ENCODE measurements at places on chromosomes 4 and X. TPM values are rescaled to one million over a fixed set of nuclear protein-coding genes. Genes with fewer than 3 reads are reported as not detected.

GRCh38 chrX:87310780-87311179, 206.8 kb upstream of the KLHL4 start:
- no peak for DNase-seq

DNA sequence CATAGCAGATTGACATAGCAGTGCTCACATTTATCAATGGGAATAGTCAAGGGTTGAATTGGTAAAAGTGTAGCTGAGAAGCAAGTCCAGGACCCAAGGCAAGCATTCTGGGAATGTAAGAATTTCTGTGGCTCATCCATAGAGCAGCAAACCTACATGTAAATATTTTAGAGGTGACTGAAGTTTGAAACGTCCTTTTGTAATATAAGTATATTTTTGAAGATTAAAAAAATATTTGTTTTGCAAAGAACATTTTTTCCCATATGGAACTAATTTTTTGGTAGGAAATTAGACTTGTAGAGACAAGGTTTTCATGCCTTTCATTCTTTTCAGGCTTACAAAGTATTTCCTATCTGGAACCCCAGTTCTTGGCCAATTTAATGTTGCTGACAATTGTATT, 104.0 kb downstream of the TEX13A start:
- DNase-seq: no peak

The OPHN1 gene
- 8.8 TPM for total RNA-seq

The SNX25 gene
- total RNA-seq: 16.7 TPM

DNA sequence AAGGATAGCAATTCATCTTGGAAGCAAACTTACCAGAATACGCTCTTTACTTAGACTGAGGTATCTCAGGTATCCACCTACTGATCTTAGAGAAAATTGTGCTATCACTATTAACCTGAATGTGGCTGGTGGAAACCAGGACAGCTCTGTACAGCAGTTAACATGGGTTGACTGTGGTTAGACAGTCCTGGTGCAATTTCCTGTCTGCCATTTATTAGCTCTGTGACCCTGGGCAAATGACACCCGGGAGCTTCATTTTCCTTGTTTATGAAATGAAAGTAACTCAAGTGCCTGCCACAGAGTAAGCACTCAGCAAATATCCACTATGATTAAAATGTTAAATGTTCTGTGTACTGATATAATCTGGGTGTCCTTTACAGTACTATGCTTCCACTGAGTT, 60.0 kb downstream of the SMC1A start:
- no peak for DNase-seq

The FBXL5 gene
- total RNA-seq: 20.2 TPM

- DNase-seq: no peak
Measured at GRCh38 chrX:103201041-103201440, 13.9 kb upstream of the BEX4 start.

The PDLIM5 gene
- total RNA-seq: 44.7 TPM

The DDX53 gene
- not detected for total RNA-seq
